Kidney epithelial cell (primary cell): ENCODE measurements at places on chromosomes 2 and 18. TPM values are rescaled to one million over a fixed set of nuclear protein-coding genes. Genes with fewer than 3 reads are reported as not detected.

Gene TUBB6
- 387 and 512 TPM in 2 replicates for total RNA-seq

Gene HTR2B
- 0.21 and 0.29 TPM in 2 replicates for total RNA-seq

Gene WDR54
- 24.6 and 28.0 TPM in 2 replicates for total RNA-seq

Gene UPP2
- total RNA-seq = not detected in 2 replicates

Gene RIT2
- total RNA-seq = not detected in 2 replicates

Gene RND3
- total RNA-seq = 231 and 259 TPM in 2 replicates

Gene SOWAHC
- 13.5 and 14.9 TPM in 2 replicates for total RNA-seq

Gene PHOSPHO2
- total RNA-seq = 3.3 and 5.8 TPM in 2 replicates
